ENCODE measurements at places on chromosomes 2 and 18. TPM values are rescaled to one million over a fixed set of nuclear protein-coding genes. Genes with fewer than 3 reads are reported as not detected.

Gene CXCR2
- not detected for total RNA-seq

Gene ABCG8
- total RNA-seq, result not detected

Gene MZT2B
- total RNA-seq, result 186 TPM

Gene ATL2
- total RNA-seq, result 47.0 TPM

Gene FOXD4L1
- total RNA-seq, result not detected

Gene DUSP2
- 0.76 TPM for total RNA-seq

Gene CYTIP
- not detected for total RNA-seq

Gene TANC1
- 49.7 TPM for total RNA-seq

Gene NAT8
- not detected for total RNA-seq

Gene PLGLB2
- 0.39 TPM for total RNA-seq

Gene TRAF3IP1
- total RNA-seq, result 6.8 TPM

Gene TCF23
- not detected for total RNA-seq

Gene UCN
- 0.13 TPM for total RNA-seq

Gene MAP4K3
- 11.5 TPM for total RNA-seq

Gene POTEI
- total RNA-seq, result 0.26 TPM

Gene ACTR1B
- 62.0 TPM for total RNA-seq

Gene TLX2
- not detected for total RNA-seq

Gene CRYBA2
- total RNA-seq, result not detected

Gene ST6GAL2
- total RNA-seq, result 0.63 TPM

Gene ASIC4
- total RNA-seq, result not detected

Gene KCNK3
- total RNA-seq, result not detected

Gene TMEM247
- total RNA-seq, result not detected

Gene TRIM54
- total RNA-seq, result 0.51 TPM

Gene TNFRSF11A
- total RNA-seq, result 42.5 TPM

Gene CHRNA1
- 0.90 TPM for total RNA-seq

Gene ASB18
- not detected for total RNA-seq

Gene GRB14
- total RNA-seq, result 0.64 TPM

Gene DUSP11
- total RNA-seq, result 21.7 TPM

Gene STPG4
- total RNA-seq, result under 0.01 TPM

Gene WDR43
- total RNA-seq, result 35.9 TPM

Gene EVA1A
- total RNA-seq, result 52.1 TPM

Gene C1QL2
- not detected for total RNA-seq

Gene ANKRD30B
- total RNA-seq, result not detected

Gene GLS
- total RNA-seq, result 142 TPM

Gene PLEKHM3
- total RNA-seq, result 7.2 TPM

Gene GAREM2
- total RNA-seq, result 0.13 TPM

Gene LCT
- total RNA-seq, result not detected

Gene CMPK2
- total RNA-seq, result 0.64 TPM

Gene MEP1B
- total RNA-seq, result not detected

Gene RIT2
- total RNA-seq, result not detected

Gene PCARE
- total RNA-seq, result not detected

Gene FKBP1B
- total RNA-seq, result 8.0 TPM

Gene SCN9A
- 0.51 TPM for total RNA-seq

Gene SGO2
- 4.7 TPM for total RNA-seq

Gene UGT1A7
- total RNA-seq, result not detected

Gene EPB41L3
- 4.5 TPM for total RNA-seq

Gene ERFE
- total RNA-seq, result 0.13 TPM

Gene EGR4
- total RNA-seq, result not detected

Data from dermis microvascular lymphatic vessel endothelial cell (primary cell).